ENCODE measurements at places on chromosomes 5 and 9.

- no peak for DNase-seq
Measured at GRCh38 chr5:54663866-54664265, 146.3 kb downstream of the SNX18 start.

- no peak for DNase-seq
Measured at GRCh38 chr5:76391014-76391413, 12.1 kb upstream of the IQGAP2 start.

DNA sequence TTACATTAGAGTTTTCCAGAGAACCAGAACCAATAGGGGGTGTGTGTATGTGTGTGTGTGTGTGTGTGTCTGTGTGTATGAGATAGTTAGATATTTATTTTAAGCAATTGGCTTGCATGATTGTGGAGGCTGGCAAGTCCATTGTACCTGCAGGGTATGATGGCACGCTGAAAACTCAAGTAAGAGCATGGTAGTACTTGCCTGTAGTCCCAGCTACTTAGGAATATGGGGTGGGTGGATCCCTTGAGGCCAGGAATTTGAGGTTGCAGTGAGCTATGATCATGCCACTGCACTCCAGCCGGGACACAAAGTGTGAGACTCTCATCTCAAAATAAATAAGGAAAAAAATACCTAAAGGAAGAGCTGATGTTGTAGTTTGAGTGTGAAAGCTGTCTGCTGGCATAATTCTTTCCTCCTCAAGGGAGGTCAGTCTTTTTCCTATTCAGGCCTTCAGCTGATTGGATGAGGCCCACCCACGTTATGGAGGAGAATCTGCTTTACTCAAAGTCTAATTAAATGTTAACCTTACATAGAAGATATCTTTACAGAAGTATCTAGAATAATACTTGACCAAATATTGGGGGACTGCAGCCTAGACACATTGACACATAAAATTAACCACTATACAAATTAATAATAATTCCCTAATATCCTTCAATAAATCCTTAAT is 107.6 kb downstream of the FGF1 start:
- DNase-seq: no peak

DNA sequence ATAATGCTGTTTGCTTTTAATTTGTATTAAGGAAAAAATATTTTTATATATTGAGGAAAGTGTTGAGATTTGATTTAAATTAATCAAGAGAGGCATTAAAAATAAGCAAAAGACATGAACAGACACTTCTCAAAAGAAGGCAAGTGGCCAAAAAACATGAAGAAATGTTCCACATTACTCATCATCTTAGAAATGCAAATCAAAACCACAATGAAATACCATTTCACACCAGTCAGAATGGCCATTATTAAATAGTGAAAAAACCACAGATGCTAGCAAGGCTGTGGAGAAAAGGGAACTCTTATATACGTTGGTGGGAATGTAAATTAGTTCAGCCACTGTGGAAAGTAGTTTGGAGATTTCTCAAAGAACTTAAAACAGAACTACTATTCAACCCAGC is 45.9 kb downstream of the RANBP17 start:
- no peak for DNase-seq

All from activated CD8-positive, alpha-beta memory T cell treated with anti-CD3 and anti-CD28 coated beads for 1 hour (primary cell).